ENCODE measurements at places on chromosomes 2 and 18.

DNA sequence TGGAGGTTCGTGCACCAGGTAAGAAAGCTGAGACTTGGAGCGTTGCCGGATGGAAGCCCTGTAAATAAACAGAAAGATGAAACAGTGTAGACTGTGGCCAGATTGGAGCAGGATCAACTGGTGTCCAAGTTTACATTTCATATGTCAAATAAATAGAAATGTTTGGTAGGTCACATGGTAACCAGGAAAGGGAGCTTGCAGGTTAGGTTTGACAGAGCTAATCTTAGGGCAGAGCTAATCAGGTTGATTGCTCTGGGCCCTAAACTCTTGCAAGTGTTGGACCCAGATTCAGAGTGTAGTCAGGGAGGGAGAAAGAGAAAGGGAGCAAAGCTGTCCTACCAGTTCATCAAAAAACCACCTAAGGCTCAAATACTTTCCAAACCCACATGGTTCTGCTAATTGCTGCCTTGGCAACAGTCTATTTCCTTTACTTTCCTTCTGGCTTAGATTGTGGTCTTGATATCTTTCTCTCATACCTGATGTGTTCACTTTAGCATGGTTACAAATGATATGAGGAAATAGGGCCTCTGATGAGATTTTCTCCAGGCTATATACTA lies 63.2 kb downstream of the G6PC2 start:
- no peak for DNase-seq

DNA sequence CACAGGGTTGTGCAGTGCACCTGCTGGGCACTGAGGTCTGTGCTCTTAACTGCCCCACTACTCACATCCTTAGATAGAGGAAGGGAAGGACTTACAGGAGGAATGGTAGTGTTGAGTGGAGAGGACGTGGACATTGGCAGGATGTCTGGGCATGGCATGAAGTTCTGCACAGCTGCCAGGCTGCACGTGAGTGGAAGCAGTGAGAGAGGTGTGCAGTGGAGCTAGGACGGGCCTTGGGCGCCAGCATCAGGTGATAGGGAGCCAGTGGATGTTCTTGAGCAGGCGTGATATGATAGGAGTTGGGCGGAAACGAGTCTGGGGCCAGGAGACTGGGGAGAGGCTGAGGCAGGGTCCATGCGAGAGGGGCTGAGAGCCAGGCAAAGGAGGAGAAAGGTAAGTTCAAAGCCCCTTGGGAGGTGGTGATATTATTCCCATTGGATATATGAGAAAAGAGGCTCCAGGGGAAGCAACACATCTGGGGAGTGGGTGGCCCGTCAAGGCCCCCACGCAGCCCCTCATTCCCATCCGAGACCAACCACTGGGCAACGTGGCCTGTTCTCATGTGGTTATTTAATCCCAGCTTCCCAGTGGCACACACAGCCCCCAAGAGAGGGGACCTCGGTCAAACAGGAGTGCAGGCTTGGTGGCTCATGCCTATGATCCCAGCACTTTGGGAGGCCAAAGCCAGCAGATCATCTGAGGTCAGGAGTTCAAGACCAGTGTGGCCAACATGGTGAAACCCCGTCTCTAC lies 45.7 kb upstream of the SNED1 start:
- no peak for DNase-seq

GRCh38 chr2:48315896-48316194 lies 214.1 kb upstream of the STON1 start:
- no peak for DNase-seq

- DNase-seq, result peak; percentile 19
Observed at GRCh38 chr2:240520130-240520973, 37.4 kb downstream of the ANKMY1 start.

GRCh38 chr2:220334210-220334609 lies 706.8 kb downstream of the SLC4A3 start:
- no peak for DNase-seq

DNA sequence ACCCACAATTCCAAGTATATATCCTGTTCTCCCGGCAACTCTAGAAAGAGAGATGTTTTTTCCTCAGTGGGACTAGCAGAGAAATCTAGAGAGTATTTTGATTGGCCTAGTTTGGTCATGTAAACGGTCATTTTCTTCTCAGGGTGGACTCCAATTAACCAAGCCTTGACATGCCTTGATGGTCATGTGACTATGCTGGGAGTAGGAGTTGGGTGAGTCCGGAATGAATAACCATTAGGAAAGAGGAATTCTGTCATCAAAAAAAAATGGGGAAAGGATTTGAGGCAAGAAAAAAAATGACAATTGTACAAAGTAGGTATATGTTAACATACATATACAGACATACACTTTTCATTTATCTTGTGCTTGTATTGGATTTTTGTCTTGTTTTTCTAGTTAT lies 248.2 kb upstream of the CDH20 start:
- DNase-seq, result no peak

GRCh38 chr2:203280428-203281064 lies 41.7 kb downstream of the CYP20A1 start:
- no peak for DNase-seq

- no peak for DNase-seq
Observed at GRCh38 chr2:230343747-230344146, 16.8 kb downstream of the SP140L start.

GRCh38 chr18:37805773-37806404 lies 240.3 kb upstream of the CELF4 start:
- no peak for DNase-seq

DNA sequence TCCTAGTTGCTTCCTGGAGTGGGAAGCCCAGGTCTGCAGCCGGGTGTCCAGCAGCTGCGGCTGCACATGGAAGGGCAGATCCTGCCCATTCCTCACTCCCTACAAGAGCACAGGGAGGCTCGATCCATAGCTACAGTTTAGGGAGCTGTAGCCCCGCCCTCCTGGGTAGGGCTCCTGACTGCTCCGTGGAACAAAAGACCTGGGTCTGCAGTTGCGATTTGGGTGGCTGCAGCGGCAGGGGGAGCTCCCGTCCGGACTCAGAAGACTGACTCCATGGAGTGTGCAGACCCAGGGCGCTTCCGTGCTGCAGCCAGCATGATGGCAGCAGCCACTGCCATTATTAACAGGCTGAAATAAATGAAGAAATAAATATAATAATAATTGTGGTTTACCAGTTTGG lies 157.3 kb downstream of the CTNNA2 start:
- no peak for DNase-seq

DNA sequence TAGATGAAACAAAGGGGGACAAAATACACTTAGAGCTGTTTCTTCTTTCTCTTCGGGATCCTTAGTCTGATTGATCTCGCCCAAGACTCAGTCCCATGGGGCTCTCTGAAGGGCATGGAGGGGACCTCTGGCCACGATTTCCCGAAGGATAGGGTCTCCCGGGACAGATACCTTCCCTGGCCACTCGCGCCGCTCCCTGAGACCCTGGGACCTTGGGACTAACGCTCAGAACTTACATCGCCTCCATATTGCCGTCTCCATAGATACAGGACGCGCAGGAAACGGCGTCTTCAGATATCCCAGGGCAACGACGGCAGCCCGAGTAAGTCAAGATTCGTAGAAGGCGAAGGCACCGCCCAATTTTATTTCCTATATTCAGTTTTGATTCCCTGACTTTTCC lies at the start of gene CFAP65:
TSS of gene CFAP65 (minus strand) at position 265 of the 400 bp plus-strand sequence. CDS start 2,468 bp downstream, outside the sequence.
- peak; percentile 44 for DNase-seq

- no peak for DNase-seq
Observed at GRCh38 chr2:158903711-158904405, 64.6 kb upstream of the TANC1 start.

GRCh38 chr18:41504316-41504715 lies 450.7 kb upstream of the PIK3C3 start:
- no peak for DNase-seq
